ENCODE measurements at places on chromosomes 5 and 9. TPM values are rescaled to one million over a fixed set of nuclear protein-coding genes. Genes with fewer than 3 reads are reported as not detected.
A peak's percentile ranks its signal among the peaks of the same experiment; 100 is the strongest.

GRCh38 chr5:179296150-179296821 is 49.0 kb downstream of the ADAMTS2 start:
- DNase-seq: no peak

DNA sequence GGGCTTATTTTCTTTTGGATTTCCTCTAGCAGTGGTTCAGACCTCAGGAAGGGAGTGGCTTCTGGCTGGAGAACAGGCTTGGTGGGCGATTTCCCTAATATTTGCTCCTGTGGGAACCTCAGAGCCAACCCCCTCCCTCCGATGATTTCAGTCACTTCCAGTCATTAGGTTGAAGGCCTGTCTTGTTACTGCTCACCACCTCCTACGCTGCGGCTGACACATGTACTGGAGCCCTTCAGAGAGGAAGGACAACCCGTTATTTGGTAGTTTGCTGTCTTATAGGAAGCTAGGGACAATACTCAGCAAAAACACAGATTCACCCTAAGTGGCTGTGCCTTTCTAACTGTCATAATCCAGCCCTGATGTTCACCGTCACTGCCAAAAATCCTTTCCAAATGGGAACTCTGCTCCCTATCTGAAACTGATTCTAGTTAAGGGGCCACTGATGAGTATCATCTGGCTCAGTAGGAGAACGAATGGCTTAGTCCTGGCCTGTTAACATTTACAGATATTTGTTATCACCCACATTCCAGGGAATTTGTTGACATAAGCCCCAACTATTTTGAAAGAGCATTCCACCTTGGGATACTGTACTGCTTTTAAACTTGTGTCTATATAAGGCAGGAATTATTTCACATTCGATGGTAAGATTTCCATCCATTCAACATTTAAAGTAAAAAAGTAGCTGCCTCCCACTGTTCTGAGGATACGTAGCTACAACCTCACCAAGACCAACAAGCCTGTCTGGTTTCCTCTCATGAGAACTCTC is 29.3 kb upstream of the ANKH start:
- DNase-seq: peak; percentile 91

PCAT7 gene
- 0.09 TPM for total RNA-seq

- no peak for DNase-seq
Measured at GRCh38 chr9:95137587-95138145, 179.8 kb downstream of the FANCC start.
